ENCODE measurements at places on chromosomes 7 and 10.
A peak's percentile ranks its signal among the peaks of the same experiment; 100 is the strongest.

GRCh38 chr7:98668255-98668654, 51.2 kb downstream of the NPTX2 start:
- no peak for DNase-seq

DNA sequence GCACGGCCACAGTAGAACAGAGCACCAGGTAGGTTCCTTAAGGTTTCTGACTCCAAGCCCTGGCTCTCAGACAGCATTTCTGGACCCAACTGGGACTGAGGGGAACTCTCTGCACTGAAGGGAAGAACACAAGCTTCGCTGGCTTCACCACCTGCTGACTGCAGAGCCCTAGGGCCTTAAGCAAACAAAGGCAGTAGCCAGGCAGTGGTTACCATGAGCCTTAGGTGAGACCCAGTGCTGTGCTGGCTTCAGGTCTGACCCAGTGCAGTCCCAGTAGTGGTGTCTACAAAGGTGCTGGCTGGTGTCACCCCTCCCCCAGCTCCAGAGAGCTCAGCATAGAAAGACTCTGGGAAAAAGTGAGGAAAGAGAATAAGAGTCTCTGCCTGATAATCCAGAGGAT, 59.5 kb downstream of the SIRT1 start:
- no peak for DNase-seq

DNA sequence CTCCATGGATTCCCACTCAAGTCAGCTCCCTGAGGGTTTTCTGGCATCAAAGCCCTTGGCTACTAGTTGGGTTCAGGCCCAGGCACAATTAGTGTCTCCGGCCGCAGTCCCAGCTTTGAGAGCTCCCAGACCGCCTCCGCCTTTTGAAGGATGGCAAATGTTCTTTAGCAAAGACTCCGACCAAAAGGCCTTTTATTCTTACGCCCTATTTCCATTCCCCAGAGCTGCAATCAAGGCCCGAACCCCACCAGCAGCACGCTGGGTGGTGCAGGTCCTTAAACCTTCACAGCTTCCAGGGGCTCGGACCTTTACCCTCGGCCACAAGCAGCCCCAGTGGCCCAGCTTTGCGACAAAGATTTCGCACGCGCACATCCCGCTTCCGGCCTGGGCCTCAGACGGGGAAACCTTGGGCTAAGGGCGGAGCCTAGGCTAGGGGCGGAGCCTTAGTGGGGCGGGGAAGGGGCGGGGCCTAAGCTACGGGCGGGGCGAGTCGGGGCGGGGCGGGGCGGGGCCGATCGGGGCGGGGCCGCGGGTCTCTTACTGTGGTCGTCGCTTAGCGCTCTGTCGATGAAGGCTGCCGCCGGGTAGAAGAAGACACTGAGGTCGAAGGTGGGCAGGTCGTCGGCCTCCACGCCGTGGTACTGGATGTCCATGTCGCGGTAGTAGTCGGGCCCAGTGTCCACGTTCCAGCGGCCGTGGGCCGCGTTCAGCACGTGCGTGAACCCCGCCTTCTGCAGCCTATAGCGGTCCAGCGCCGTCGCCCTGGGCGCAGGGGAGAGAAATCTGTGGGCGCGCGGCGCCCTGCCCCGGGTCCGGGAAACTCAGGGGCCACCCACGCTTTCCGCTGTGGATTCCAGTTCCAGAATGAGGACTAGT, 68.0 kb upstream of the SAMD8 start:
- DNase-seq: peak; percentile 31

GRCh38 chr10:15763006-15763405, 43.3 kb upstream of the ITGA8 start:
- no peak for DNase-seq

DNA sequence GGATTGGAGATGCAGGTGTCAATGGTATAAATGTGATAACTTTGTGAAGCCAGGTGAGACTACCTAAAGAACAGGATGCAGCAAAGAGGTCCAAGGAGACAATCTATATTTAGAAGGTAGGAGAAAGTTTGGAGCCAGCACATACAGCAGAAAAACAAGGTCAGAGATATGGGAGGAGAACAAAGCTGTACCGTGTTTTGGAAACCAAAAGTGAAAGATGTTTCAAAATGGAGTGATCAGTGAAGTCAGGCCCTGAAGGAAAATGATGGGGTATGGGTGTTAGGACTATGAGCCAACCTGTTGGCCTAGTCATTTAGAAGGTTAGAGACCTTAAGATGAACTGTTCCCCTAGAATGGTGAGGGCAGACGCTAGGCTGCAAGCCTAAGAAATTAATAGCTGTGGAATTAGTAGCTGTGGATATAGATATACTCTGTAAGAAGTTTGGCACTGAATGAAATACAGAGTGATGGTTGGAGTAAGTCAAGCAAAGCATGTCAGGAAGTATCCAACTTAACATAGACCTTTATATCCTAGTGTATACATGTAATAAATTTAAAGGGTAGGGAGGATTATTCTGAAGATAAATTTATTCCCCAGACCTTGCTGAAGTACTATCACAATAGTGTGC, 149.8 kb upstream of the WNT16 start:
- DNase-seq: no peak

- no peak for DNase-seq
These were observed 277.3 kb downstream of the CELF2 start for GRCh38 chr10:11294831-11295450.

DNA sequence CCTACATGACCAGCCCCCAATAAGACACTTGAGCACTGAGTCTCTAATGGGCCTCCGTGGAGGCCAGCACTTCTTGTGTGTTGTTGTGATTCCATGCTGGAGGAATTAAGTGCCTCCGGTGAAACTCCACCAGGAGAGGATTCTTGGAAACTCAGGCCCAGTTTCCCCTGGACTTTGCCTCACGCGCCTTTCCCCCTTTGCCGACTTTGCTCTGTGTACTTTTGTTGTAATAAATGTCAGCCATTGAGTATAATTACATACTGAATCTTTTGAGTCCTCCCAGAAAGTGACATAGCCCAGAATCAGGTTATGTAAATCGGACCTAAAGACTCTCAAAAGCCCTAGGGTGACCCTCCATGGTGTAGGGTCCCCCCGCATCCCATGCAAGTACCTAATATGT, 82.4 kb downstream of the DLG5 start:
- DNase-seq: no peak

DNA sequence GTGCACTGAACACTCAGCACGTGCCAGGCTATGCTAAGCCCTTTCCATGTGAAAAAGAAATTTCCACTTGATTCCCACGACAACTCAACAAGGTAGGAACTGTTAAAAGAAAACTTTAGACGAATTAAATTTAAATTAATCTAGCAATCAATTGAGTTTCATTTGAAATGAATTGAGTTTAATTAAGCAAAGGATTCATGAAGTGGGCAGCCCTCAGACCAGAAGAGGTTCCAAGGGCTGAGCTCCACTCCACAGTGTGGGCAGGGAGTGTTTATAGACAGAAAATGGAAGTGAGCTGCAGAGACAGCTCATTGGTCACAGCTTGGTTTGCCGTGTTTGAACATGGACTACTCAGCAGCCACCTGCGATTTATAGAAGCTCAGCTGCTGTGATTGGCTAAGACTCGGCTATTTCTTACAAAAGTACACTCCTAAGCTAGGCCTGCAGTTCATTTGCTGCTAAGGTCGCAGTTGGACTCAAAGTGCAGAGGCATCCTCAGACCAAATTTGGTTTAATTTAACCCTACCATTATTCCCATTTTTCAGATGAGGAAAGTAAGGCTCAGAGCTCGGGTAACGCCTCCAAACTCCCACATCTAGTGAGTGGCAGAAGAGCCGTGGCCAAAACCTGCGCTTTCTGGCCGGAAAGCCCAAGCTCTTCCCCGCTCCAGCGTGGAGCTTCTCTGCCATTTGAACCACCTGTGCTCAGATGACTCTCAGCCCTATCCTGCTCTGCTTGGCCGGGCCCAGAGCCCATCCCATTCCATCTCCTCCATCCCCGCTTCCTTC, 24.9 kb downstream of the CALML3 start:
- DNase-seq: no peak

DNA sequence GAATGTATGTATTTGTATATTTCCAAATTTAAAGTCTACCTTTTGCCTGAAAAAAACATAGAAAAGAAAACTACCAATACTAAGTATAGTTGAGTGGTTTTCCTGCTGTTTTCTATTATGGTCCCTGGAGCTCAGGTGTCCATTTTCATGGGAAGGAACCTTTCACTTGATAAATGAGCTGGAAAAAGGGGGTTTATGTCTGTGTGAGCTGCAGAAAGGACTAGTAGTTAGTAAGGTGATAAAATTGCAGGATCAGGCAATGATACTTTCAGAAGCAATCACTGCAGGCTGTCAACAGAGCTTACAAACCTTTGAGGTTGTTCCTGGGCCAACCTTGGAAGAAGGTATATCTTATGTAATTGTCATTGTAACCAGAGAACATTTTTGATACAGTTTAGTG, 48.0 kb downstream of the ST7 start:
- no peak for DNase-seq

DNA sequence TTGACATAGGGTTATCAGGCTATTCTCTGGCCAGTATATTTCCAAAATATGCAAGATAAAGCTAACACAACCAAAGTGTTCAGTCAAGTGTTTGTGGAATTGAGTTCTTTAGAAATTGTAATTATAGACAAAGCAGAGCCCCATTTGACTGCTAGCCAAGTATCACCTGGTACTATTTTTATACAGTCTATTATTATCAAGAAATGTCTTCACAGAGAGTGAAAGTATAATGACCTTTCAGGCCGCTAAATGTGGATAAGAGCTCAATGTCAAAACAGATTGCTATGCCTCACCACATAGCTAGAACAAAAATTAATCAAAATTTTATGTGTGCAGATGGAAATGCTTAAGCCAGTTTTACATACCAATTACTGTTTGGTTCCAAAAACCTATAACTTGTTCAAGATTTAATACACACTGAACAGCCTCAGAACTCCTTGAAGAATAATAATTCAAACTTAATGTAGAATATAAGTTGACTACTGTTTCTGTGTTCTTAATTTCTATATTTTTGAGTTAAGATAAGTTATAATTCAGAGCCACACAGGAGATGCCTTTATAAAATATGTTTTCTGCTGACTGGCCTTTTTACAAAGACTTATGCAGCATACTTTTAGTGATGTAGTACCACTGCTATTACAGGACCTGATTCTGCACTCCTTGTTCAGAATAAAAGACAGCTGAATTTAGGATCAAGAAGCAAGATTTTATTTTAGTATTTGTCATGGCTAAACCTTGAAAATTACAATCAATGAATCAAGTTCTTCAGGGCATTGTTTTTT, 31.0 kb downstream of the PRPS1L1 start:
- no peak for DNase-seq

- no peak for DNase-seq
These were observed 169.5 kb downstream of the CPED1 start for GRCh38 chr7:121157885-121158590.

DNA sequence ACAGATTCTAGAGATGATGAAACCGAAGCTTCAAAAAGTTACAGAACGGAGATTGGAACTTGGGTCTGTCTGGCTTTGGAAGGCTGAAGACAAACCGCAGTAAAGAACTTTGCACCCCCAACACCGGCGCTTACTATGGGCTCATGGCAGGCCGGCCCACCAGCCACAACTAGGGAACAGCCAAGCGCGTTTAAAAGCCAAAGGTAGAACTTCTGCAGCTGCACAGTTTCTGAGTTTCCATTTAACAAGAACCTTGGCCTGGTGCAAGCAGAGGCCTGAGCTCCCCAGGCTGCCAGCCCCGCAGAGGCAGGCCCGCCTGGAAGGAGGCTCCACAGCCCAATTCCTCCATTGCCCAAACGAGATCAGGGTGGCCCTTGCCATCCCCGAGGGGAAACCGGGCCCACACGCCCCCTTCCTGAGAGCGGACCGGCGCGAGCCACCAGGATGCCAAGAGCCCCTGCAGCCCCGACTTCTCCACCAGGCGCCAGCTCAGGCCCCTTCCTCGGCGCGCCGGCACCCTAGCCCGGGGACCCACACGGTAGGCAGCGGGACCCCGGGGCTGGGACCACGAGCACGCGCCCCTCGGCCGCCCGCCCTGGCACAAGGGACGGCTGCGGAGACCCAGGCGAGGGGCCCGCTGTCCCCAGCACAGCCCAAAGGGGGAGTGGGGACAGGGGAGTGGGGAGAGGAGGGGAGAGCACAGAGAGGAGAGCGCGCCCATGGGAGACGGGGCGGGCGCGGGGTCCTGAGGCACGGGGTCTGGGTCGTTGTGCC, 566 bp downstream of the MAD1L1 start:
- DNase-seq: no peak

DNA sequence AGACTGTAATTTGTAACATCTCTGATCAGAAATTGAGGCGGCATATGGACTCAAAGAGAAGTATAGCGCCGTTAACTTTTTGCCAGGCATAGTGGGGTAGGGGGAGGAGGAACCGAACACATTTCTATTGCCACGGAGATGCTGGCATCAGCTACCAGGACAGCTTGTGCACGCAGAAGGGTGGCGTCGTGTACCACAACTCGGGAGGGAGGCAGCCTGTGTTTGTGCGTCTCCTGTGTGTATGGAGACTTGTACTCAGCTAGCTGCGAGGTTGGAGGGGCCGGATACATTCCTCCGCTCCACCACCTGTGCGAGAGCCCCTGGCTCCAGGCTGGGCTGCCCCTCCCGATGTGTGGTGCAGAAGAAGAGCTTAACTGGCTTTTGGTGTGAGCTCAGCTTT, 634.8 kb downstream of the TYW1 start:
- no peak for DNase-seq

DNA sequence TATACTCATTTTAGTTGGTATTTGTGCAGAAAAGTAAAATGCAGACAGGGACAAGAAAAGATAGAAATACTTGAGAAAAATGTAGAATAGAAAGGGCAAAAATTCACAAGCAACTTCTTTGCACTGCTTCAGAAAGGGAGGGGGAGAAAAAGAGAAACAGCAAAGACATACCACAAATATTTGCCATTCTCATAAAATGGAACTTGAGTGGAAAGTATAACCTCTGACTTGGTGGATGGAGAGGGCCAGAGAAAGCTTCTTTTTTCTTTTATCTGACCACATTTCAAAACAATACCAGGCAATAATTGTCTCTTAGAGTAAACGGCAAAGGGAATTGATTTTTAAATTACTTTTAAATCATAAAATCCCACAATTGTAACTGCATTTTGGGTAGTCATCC, 35.8 kb upstream of the TRUB1 start:
- no peak for DNase-seq

DNA sequence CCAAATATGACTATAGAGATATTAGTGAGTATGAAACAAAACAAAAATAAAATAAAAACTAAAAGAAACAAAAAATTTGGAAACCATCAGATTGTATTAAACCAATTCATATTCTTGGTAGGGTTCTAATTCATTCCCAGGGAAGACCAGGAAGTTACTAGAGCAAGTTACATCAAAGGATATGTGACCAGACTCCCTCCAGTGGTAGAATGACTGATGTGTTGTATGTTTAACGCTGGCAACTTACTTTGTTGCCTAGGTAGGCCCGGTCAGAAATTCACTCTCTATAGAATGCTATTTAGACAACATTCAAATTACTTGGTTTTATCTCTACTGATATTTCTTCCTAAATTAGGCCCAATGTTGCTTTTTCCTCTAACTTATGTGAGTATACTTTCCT, 5.2 kb downstream of the PHYHIPL start:
- no peak for DNase-seq

GRCh38 chr7:117621075-117621618, 141.3 kb downstream of the CFTR start:
- DNase-seq: no peak

DNA sequence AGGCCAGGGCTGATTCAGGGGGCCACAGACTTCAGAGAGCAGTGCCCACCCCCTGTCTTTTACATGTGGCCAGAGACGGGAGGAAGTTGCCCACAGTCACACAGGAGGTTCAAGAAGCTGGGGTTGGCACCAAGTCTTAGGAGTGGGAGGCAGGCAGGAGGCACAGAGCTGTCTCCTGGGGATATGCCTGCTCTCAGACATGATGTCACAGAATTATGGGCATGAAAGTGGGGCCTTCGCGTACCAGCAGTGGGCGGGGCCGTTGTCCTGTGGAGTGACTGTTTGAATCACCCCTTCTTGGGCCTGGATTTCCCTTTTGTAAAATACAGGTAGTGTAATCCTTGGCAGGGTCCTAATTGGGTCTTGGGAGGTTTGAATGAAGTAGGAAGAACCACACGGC, 81.2 kb upstream of the PPIF start:
- no peak for DNase-seq

Data from activated CD8-positive, alpha-beta memory T cell treated with anti-CD3 and anti-CD28 coated beads, Interleukin-2, amount 50 U/mL, for 4 hours (primary cell).